ENCODE measurements at places on chromosomes 13 and 19.

- no peak for DNase-seq
Observed at GRCh38 chr13:107113387-107113786, 545.5 kb upstream of the ARGLU1 start.

- no peak for DNase-seq
Observed at GRCh38 chr13:108705031-108705430, 75.6 kb downstream of the MYO16 start.

DNA sequence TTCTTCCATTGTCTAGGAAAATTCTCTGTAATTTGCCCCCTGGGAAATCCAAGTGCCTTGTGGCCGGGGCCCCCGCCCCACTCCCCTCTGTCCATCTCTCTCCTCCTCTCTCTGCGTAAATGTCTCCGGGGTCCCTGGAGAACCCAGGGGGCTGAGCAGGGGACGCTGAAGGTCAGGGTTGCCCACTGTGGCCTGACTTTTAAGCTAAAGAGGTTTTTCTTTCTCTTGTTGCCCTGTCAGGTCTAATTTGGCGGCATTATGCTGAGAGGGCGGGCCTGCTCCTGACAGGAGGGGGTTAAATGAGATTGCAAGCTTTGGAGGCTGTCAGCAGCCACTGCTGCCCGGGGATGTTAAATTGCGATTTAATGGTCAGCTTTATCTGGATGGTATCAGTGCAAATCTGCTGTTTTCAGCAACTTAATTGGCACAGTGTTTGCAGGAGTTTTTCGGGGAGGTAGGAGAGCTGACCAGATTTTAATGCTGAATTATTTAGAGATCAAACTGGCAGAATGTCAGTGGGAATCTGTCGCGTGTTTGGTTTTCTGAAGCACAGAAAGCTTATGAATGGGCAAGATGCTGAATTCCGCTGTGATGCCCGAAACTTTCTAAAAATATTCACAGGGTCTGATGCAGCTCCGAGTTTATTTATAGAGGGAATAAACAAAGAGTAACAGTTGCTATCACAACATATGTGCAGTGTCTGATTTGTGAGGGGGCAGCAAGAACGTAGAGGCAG, 93.2 kb upstream of the SOX1 start:
- DNase-seq: no peak

DNA sequence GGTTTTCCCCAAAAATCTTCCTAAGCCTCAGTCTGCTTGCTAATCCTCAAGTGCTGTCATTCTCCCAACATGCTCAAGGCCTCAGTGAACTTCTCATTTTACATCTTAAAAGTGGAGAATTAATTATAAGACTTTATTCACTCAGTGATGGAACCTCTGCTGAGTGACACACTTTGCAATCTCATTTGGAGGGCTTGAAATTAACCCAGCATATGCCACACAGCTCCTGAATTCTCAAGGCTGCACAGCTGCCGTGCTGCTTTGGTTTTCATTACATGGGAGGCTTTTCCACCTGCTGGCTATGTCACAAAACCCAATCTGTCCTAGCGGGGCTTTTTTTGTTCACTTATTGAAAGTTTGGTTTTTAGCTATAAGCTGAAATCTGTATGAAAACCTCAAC, 28.3 kb upstream of the SERPINE3 start:
- no peak for DNase-seq

- no peak for DNase-seq
Observed at GRCh38 chr13:21723807-21724505, 53.1 kb downstream of the FGF9 start.

- DNase-seq: peak; percentile 75
Observed at GRCh38 chr13:20924758-20925394, 22.3 kb upstream of the XPO4 start.

- DNase-seq: no peak
Observed at GRCh38 chr13:75334634-75335447, 147.1 kb downstream of the TBC1D4 start.

DNA sequence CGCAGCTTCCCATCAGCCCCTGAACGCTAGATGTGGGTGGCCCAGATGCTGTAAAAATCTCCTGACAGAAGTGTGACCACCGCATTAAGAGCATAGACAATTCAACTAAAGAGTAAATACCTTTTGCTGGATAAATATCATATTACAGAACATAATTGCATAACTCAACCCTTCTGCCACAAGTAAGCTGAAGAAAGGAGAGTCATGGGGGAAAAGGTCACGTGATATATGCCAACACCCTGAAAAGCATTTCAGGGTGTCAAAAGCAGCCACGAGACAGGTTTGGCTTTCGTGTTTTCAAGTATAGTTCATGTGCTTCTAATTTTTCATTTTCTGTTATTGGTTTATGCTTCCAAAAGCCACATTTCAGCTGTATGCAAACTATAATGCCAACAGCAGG, 71.3 kb downstream of the LHFPL6 start:
- DNase-seq: peak; percentile 38

GRCh38 chr13:83691966-83692365, 190.3 kb downstream of the SLITRK1 start:
- peak; percentile 28 for DNase-seq

DNA sequence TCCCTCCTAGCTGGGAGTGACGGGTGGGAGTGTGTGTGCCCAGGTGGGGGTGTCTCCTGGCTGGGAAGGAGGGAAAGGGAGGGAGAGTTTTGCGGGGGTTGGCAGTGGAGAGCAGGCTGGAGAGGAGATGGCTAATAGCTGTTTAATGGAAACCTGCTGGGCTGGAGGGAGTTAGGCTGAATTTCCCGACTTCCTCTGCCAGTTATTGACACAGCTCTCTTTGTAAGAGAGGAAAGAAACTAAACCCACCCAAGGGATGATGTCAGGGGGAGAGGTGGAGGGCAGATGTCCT, 10.2 kb upstream of the ILF3 start:
- DNase-seq: peak; percentile 36

GRCh38 chr13:93172109-93172508, 54.5 kb upstream of the GPC6 start:
- DNase-seq: no peak

GRCh38 chr19:18425515-18426415, 6.6 kb downstream of the SSBP4 start:
- DNase-seq: peak; percentile 80

- DNase-seq: no peak
Observed at GRCh38 chr13:38879278-38879677, 111.4 kb downstream of the STOML3 start.

DNA sequence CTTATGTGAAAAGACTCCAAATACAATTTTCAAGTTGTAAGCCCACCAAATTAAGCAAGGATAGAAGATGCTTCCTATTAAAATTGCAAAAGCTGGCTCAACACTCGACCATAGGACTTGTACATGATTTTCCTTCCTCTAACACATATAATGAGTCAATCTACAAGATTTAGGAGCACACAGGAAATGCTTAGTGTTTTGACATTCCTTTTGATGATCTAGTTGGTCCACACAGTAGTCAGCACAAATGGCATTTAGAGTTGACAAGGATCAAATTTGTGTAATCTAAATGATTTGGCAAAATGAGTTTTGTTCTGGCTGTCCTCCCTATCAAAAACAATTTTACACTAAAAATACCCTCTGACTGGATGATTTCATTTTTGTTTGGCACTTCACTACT, 340.2 kb downstream of the DIAPH3 start:
- DNase-seq: peak; percentile 80

DNA sequence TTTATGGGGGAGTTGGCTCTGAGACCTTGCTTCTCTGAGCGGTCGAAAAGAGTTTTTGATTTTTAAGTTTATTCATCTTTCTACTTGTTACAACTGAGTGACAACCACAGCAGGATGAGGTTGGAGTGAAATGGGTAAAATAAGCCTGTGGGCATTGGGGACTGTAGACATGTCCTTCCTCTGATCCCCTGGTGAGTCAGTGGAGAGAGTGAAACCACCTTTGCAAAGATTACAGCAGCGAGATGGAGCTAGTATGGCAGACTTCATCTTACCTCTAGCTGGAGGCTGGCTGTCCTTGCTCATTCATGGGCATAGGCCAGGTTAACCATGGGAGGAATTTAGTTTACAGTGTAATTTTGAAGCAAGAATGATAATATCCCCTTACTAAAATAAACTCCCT, 30.9 kb upstream of the PSG9 start:
- DNase-seq: no peak

GRCh38 chr13:110572778-110573118, 11.2 kb upstream of the RAB20 start:
- no peak for DNase-seq

GRCh38 chr19:8539621-8540149, 25.7 kb upstream of the ZNF414 start:
- no peak for DNase-seq

- no peak for DNase-seq
Observed at GRCh38 chr19:50778906-50779430, 8.7 kb downstream of the GPR32 start.

GRCh38 chr19:38849860-38850435, at the start of gene HNRNPL:
HNRNPL (minus strand) TSS chr19:38849986; CDS start chr19:38849966, 20 bp downstream.
- DNase-seq: peak; percentile 100

DNA sequence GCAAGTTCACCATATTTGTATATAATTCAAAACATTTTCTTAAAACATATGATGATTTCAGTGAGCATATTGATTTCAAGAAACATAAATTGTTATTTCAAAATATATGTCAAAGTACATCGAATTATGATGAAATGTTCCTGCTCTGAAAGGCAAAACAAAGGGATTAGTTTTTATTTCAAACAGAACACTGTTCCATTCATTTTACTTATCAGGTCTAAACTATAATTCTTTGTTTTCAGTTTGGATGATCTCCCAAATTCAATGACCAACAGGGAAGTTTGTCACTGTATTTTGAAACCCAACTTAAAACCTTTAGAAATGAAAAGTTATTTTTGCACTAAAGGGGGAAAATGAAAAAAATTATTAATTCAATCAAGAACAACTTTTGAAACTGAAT, 610.2 kb downstream of the SLITRK1 start:
- DNase-seq: no peak

DNA sequence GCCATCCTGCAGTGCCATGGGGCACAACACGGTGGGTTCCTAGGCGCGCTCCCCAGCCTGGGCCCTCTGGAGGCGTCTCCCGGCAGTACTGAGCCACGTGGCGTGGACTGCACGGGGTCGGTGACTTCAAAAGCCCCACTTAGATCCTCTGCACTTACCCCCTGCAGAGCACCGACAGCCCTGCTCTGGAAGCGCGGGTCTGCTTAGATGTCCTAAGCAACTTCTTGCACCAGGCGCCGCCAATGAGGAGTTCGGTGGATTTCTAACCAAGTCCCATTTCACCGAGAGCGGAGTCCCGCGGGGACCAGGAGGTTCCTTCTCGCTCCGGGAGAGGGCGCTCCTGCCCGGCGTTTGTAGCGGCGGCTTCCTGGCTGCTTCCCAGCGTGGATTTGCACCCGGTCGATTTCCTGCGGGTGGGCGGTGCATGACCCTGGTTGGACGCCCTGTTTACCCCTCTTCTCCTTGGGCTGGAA, 25.2 kb upstream of the ZNF845 start:
- no peak for DNase-seq

DNA sequence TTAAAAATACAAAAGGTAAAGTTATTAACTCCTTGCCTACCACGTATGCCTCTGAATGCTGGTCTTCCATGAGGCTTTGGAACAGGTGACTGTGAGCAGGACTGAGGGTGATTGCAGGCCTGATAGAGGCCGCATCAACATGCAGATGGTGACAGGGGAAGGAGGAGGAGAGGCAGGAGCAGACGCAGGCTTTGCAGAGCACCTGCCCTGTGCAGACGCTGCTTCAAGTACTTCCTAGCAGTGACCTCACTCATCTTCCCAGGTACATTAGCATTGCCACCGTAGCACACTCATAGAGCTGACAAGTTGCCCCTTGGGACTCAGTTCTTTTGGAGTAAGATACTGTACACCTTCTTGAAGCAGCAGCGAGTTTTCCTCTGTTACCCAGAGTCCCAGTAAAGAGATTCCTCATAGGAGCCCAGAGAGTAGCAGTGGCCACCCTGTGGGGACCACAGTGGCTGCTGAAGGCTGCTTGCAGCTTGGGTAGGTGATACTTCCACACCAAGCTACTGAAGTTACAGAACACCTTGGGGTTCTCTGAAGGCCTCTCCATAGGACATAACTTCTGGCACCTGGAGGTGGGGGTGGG, 56.0 kb downstream of the ZNF536 start:
- no peak for DNase-seq

- no peak for DNase-seq
Observed at GRCh38 chr19:54482889-54483288, 9.8 kb upstream of the CDC42EP5 start.

DNA sequence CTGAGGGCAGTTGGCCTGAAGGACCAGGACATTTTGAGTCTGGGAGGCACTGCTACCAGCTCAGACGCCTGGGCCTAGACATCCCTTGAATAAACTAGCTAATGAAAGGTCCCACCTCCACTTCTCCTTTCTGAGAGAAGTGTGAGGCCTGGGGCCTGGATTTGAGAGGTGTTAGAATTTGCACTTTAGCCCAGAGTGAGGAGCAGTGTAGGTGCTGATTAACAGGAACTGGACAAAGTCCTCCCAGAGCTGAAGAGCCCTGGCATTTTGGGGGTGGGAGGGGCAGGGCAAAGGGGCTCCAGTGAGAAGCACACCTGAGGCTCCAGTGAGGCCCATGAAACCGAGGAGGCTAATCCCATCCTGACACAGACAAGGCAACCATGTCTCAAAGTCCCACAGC, 15.2 kb upstream of the SLC1A5 start:
- DNase-seq: no peak

GRCh38 chr19:858868-859843, at the start of gene CFD:
CFD (plus strand) TSS chr19:859664; CDS start chr19:859690, 26 bp downstream.
- no peak for DNase-seq

DNA sequence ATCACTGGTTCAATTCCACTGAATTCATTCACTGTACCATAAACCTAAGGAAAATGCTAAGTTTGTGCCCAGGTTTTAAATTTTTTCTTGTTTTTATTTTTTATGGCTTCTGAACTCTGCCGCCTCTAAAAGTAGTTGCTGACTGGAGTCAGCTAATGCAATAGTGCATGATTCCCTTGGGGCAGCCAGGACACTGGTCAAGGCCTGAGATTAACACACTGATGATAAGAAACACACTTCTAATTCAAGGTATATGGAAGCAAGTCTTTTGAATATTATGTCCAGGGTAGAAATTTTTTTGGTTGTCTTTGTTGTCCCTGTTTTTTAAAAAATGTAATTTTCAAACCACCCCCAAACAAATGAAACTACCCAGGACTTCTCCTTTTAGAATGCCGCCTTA, 72.2 kb downstream of the CDADC1 start:
- no peak for DNase-seq

DNA sequence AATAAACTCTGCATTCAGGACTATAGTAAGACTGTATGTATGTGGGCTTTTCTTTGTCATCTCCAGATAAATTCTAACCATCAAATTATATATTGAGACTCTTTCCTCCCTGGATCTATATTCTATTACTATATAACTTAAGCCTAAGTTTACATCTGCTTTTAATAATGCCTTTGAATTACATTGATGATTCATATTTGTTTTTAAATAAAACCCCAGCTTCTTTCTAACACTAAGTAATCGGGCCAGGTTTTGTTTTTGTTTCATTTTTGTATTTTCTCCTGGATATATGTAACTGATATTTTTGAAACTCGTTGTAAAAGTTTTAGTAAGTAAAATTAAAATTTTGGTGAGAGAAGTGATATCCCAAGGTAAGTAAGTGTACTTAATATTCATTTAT, 1599.1 kb downstream of the PCDH9 start:
- DNase-seq: peak; percentile 6

Measured in fibroblast of skin of right biceps (primary cell).